ENCODE measurements at places on chromosomes 5 and 9.
A peak's percentile ranks its signal among the peaks of the same experiment; 100 is the strongest.

DNA sequence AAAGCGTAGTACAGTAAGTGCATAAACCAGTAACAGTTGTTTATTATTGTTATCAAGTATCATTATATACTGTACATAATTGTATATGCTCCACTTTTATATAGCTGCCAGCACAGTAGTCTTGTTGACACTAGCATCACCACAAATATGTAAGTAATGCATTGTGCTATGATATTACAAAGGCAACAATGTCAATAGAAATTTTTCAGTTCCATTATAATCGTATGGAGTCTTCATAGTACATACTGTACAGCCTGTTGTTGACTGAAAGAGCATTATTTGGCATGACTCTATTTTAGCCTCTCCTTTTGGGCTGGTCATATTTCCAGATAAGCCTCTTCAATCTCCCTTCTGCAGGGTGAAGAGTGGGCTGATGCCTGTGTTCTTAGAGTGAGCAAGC is 40.4 kb downstream of the CFAP95 start:
- no peak for DNase-seq

DNA sequence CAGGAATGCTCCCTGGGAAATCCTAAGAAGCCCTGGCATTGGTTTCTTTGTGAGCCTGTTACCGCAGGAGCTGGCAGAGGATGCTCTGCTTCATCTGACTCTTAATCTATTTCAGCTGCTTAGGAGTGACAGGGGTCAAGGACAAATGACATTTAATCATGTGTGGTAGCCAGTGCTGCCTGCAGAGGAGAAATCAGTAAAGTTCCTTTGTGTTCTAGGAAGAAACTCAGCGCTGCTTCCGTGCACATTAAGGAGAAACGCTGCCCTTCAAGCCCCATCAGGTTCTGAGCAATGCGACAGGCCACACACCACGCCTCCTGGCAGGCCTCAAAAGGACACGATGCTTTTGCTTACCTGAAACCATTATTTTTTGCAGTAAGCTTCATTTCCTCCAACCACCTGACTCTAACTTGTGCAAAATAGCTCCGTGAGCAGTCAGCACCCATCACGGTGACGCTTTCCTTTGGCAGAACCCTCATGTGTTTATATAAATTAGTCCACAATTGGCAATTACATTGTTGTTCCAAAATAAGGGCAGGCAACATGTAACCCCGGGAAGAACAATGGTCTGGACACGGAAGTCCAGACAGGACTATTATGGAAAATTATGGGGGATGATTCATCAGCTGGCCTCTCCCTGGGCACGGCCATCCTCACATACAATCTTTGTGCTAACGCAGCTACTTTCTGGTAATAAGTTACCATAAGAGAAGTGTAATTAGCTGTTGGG is 387.9 kb upstream of the DAP start:
- DNase-seq: no peak

DNA sequence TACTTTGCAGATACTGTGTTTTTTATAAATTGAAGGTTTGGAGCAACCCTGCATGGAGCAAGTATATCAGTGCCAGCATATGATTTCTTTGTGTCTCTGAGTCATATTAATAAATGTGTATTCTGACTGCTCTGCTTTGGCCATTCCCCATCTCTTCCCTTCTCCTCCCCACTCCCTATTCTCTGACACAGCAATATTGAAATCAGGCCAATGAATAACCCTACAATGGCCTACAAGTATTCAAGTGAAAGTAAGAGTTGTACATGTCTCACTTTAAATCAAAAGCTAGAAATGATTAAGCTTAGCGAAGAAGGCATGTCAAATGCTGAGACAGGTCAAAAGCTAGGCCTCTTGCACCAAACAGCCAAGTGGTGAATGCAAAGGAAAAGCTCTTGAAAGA is 82.2 kb upstream of the TLX3 start:
- DNase-seq: no peak

DNA sequence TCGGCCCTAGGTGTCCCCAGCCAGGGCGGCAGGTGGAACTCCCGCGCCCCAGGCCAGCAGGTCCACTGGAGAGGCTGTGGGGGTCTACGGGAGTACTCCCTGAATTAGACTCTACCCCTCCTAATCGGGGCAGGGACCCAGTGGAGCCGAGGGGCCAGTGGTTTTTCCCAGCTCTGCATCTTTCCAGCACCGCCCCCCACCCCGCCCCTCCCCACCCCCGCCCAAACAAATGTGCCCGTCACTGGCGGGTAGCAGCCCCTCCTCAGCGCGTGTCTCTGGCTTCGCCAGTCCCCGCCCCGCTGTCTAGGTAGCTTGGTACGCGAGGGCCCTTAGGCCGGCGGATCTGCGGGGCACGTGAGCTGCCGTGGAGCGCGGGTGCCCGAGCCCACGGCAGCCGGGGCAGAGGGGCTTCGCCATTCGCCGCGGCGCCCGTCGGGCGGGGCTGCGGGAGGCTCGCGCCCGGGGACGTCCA is 7.0 kb downstream of the UNC5A start:
- DNase-seq: no peak

DNA sequence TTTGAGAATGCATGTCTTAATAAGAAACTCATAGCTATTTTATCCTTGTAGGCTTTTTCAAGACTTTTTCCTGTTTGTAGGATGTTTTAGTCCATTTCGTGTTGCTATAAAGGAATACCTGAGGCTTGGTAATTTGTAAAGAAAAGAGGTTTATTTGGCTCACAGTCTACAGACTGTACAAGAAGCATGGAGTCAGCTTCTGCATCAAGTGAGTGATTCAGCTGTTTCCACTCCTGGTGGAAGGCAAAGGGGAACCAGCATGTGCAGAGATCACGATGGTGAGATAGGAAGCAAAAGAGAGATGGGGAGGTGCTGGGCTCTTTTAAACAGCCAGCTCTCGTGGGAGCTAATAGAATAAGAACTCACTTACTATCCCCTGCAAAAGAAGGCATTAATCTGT is 177.3 kb downstream of the ALDH1A1 start:
- DNase-seq: no peak

DNA sequence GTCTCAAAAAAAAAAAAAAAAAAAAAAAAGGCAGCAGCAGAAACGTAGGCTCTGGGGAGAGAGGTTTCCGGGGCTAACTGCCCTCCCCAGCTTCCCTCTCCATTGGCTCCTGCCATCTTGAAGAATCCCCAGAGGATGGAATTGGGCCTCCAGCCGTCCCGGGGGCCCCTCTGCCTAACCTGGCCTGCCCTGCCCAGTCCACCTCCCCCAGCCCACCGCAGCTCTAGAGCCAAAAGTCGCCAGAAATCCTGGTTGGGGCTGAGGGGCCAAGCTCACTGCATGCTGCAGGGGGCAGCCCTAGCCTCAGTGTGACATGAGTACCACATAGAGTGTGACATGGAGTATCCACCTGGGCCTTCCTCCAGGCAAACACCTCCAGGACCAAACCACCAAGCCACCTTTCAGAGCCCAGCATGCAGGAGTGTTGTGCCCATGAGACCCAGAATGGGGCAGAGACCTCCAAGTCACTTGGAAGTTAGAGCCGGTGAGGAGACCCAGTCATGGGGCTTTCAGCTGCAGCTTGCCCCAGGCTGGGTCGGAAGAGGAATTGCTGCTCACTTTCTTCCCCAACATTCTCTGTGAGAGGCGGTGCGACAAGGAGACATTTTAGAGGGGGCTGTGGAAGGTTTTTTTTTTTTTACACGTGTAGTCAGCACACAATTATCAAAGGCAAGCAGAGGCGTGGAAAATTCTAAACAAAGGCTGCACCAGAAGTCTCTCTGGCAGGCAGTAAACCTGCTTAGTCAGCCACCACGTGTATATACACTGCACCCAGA is 17.6 kb downstream of the CD74 start:
- no peak for DNase-seq

- DNase-seq: no peak
Measured at GRCh38 chr5:28505121-28505520, 1466.7 kb upstream of the CDH9 start.

DNA sequence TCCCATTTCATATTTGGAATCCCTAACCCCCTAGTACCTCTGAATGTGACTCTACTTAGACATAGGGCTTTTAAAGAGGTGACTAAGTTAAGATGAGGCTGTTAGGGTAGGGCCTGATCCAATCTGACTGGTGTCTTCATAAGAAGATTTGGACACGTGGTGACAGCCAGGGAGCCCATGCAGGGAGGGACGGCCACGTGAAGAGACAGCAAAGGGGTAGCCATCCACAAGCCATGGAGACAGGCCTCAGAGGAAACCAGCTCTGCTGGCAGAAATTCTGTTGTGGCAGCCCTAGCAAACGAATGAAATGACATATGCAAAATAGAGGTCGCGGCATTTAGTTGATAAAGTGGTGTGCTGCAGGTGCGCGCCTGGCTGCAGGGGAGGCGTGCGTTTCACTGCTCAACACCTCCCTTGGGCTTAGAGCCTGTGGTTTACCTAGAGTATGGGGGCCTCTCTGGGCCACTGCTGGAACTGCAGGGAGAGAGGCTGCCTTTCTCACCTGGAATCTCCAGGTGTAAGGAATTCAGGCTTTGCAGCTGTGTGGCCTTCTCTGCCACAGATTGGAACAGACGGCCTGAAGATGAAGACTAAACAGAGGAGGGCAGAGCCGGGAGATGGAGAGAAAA is 7.1 kb upstream of the AFAP1L1 start:
- DNase-seq: peak; percentile 79

GRCh38 chr9:36576866-36577265 is 4.2 kb downstream of the MELK start:
- DNase-seq: no peak

- no peak for DNase-seq
Measured at GRCh38 chr5:142918959-142919635, 148.9 kb downstream of the ARHGAP26 start.

DNA sequence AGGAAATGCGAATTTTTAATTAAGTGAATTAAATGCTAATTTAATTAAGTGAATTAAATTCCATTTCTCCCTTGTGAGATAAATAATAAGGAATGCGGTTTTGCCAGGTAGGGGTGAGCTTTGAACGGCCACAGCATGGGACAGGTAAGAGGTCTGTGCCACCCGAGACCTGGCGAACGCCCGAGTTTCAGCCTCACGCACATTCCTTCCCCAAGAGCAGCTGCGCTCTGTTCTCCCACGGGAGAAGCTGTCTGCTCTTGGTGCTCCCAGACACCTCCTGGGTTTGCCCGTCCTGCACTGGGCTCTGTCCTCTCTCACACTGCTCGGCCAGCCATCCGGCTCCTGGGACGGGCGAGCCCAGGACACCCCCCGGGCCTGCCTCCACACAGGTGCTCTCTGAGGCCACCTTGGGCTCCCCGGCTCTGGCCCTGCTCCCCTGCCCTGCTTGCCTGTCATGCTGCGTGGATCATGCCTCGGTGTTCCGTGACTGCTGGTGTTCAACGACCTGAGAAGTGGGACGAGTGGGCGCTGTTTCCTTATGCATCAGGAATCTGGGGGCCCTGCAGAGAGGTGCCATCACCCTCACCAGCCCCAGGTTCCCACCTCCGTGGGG is 13.7 kb upstream of the CAMSAP1 start:
- no peak for DNase-seq

- no peak for DNase-seq
Measured at GRCh38 chr9:135088348-135088978, 995 bp downstream of the OLFM1 start.

DNA sequence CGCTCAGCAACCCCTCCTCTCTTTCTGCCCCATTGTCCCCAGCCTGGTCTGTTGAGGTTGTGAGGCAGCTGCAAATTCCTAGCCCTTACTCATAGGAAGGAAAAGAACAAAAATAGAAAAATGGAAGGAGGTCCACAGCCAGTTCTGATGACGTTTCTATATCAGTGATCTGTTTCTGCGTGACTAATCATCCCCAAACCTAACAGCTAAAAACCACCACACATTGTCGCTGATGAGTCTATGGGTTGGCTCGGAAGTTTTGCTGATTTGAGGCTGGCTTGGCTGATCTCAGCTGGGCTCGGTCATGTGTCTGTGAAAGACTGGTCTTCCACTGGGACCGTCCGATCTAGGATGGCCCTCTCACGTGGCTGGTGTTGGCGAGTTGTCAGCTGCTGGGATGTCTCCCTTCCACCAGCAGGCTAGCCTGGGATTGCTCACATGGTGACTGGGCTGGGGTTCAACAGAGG is 200.6 kb upstream of the ZNF618 start:
- DNase-seq: no peak

GRCh38 chr5:112860929-112861637 is at the start of gene SRP19:
Gene SRP19, plus strand, starts transcription at chr5:112861287. Its CDS starts 90 bp downstream, at chr5:112861377.
- DNase-seq: peak; percentile 85

GRCh38 chr5:76175051-76175666 is 92.0 kb downstream of the SV2C start:
- peak; percentile 62 for DNase-seq

DNA sequence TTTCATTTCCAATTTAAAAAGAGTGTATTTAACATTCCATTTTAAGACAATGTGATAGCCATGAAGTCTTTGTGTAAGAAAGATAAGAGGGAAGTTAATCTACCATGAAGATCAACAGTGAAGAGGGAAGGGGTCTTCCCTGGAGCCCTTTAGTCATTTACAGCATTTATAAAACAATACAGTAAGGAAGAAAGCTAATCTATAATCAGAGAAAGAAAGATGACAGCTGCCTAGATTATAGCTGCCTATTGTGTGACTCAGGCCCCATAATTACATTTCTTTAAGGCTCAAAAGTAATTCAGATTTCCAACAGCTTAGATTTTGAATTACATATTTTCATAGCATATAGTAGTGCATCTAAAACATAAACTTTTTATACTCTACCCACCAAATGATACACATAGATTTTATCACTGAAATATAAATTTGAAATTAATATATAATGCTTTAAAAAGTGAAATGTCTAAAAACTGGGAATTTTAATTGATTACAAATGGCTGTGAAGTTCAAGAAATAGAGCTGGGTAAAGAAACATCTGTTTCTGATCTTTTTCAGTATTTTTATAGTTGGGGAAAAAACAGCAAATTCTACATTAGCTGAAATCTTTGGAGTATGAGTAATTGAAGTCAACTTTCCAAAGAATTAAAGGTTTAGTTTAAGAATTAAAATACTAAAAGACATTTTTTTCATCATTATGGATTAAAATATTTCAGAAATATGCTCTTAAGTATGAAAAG is 89.6 kb downstream of the RIC1 start:
- DNase-seq: no peak

DNA sequence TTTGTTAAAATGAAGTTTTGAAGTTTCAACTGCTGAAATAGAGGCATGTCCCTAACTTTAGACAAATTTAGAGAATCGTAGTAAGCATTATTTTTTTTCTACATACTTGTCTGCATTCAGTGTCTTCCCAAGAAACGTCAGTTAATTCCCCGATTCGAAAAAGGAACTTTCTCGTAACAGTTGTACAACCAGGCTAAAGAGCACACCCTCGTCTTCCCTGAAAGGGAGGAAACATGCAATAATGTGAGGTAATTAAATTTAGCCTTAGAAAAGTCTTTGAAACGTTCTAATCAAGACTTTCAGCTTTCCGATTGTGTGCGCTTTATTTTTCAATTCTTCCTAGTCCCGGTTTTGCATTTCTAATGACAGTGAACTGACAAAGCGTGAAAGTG is 374 bp upstream of the SLC1A3 start:
- DNase-seq: no peak

DNA sequence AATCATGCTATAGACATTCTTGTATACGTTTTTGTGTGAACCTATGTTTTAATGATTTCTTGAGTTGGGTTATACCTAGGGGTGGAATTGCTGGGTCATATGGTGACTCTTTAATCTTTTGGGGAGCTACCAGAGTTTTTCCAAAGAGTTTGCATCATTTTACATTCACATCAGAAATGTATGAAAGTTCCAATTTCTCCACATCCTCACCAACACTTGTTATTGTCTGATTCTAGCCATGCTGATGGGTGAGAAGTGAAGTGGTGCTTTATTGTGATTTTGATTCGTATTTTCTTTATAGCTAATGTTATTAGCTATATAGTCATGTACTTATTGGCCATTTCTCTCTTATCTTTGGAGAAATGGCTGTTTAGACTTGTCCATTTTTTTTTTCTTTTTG is 18.1 kb downstream of the OCLN start:
- no peak for DNase-seq

- DNase-seq: no peak
Measured at GRCh38 chr9:4717815-4718214, 23.2 kb downstream of the AK3 start.
